Stimulated activated CD4-positive, alpha-beta T cell treated with anti-CD3 and anti-CD28 coated beads, Interleukin-2, amount 100 ng/mL, for 48 hours (primary cell): ENCODE measurements at places on chromosomes 11 and 22.

DNA sequence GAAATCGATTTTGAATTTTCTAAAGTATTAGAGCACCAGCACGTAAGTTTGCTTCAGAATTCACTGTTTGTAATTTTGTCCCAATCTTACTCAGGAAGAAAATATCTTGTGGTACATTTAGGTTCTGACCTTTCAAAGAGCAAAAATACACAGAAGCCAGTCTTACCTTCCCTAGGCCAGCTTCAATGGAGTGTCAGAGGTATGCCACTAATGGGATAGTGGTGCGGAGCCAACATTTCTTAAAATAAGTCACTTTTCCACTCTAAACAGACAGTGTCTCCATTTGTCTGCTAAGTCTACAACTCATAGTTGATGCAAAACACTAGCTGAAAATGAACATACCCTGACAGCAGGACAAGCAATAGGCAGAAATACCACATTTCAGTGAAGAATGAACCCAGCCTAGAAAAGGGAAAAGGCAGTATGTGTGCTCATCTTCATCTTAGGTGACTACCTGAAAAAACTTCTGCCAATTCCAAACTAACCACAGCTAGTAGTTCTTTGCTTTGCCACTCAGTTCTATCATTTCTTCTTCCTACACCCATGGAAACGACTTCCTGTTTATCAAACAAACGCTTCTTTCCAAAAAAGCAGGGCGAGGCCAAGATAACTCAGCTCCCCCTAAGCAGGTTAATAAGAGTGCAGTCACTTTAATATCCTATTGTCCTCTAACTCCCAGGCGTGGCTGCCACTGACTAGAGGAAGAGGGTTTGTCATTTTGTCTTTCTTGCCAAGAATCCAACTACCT is 94.0 kb upstream of the APOA1 start:
- DNase-seq = peak; percentile 23

DNA sequence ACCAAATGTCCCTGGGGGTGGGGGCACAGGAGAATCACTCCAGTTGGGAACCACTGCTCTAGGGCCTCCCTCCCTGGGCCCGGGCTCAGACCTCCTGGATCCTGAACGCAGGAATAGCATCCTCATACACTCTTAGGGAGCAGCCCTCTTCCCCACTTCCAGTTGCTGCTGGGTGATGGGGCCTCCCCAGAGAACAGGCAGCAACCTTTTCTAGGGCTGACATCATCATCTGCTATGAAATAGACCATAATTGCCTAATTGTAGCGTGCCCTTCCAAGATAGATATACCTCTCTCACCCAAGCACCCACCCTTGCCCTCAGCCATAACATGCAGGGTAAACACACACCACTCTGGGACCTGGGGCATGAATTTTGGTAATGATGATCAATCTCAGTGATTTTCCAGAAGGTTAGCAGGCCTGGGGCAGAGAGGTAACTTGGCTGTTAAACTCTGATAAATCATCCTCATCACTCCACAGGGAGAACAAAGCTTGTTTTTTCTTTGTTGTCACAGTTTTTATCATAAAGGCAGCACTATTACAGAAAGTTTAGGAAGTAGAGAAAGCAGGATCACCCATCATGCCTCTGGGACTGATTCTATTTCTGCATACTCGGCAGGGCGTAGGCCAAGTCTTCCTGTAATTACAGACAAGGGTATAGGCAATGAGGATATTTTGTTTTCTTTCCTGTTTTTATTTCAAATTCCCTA is 88.3 kb upstream of the PRDM11 start:
- DNase-seq = no peak

DNA sequence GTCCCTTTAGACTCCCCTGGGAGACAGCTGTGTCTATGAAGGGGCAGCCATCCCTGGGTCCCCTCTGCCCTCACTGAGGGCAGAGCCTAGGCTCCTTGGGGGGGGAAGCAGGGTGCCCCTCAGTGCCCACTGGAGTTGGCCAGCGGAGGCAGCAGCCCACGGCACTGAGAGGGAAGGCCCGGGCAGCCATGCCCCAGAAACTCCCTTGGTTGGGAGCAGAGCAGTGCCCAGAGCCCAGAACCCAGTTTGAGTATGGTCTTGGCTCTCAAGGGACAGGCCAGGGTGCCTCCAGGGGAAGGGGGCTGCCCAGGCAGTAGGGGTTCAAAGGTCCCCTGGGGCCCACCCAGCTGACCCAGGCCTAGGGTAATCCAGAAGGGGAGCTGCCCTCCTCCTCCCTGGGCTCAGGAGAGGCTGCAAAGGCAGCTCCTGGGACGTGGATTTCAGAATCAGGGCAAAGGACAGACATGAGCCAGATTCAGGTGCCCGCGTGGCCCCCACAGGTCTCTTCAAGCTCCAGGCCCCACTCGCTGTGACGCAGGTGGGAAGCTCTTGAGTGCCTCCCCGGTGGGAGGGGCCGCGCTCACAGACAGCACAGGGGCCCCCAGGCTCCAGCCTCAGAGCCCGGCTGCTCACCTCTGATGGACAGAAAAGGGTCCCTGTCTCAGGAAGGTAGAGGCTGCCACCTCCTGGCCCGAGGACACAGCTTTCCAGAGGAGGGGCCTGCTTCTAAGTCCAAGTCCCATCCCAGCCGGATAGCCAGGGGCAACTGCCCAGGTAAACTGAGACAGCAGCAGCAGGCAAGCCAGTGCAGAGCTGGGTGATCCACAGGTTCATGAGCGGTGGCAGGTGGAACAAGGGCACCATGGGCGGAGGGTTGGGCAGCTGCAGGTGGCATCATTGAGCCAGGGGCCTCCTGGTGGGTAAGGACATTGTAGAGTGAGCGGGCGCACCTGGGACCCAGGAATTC is 2.6 kb downstream of the C11orf21 start:
- no peak for DNase-seq

GRCh38 chr11:40100781-40101180 is 1358.7 kb downstream of the LRRC4C start:
- no peak for DNase-seq

GRCh38 chr11:111320728-111321568 is 22.6 kb downstream of the POU2AF3 start:
- no peak for DNase-seq
